ENCODE measurements at places on chromosomes 4 and X.

DNA sequence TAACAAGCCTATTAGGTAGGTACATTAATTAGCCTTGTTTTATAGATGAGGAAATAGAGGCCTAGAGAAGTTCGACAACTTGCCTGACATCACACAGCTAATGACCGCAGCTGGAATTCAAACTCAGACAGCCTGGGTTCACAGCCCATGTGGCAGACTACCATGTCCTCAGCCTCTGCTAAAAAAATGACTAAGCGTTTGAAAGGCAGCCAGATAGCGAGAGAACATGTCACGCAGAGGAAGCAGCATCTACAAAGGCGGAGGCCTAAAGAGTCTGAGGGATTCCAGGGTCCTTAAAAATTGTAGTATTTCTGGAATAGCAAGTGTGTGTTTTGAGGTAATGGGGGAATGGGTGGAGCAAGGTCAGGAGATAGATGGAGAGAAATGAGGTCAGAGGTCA lies 33.2 kb upstream of the BMP15 start:
- DNase-seq, result no peak

DNA sequence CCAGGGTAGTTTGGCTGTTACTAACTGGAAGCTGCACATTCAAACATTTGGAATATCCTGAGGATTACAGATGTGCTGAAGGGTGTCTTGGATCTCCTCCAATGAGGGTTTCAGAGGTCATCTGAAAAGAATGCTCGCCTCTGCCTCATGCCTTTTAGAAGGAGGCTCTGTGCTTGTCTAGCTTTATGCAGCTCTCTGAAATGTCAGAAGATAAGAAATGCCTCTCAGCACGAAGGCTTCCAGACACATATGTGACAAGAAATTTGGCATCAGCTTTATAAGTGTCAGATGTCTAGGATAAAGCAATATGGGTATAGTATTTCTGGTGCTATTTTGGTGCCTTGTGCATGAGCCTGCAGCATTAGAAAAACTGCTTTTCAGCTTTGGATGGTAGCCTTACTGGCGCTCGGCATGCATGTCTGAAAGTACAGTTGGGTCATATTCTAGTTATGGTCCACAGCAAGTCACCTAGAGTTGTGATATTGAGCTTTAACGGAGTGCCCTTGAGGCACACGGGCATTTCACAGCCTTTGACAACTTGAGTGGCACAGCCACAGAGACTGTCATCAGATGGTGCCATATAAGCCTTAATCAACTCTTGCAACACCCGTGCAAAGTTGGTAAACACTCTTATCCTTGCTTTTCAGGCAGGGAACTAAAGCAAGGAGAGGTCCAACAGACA lies 70.8 kb upstream of the PGRMC2 start:
- DNase-seq, result no peak

GRCh38 chr4:56129431-56129861 lies 180.7 kb downstream of the CEP135 start:
- no peak for DNase-seq

GRCh38 chr4:104983615-104984179 lies 163.0 kb upstream of the TET2 start:
- no peak for DNase-seq

DNA sequence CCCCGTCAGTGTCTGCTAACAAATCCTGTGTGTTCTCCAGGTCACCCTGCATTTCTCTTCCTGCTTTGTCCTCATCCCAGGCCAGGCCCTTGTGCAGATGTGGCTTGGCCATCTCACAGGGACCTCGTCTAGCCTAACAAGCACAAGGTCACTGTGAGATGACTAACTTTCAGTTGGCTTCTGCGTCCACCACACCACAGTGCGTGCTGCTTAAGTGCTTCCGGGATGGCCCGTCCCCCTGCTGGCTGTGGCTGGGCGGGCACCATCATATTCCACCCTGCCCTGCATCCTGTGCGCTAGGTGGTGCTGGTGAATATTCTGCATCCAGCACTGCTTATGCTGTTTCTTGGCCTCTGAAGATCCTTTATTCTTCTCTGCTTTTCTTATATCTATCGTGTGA lies 33.8 kb downstream of the RBBP7 start:
- no peak for DNase-seq

Data from naive B cell (primary cell).